Midbrain (tissue), 1 donor: ENCODE measurements at places on chromosomes 3 and 15.

GRCh38 chr3:149620291-149621020 lies 37.4 kb downstream of the WWTR1 start:
- DNase-seq = no peak

GRCh38 chr3:182683453-182683852 lies 109.9 kb upstream of the ATP11B start:
- peak; percentile 87 for DNase-seq

DNA sequence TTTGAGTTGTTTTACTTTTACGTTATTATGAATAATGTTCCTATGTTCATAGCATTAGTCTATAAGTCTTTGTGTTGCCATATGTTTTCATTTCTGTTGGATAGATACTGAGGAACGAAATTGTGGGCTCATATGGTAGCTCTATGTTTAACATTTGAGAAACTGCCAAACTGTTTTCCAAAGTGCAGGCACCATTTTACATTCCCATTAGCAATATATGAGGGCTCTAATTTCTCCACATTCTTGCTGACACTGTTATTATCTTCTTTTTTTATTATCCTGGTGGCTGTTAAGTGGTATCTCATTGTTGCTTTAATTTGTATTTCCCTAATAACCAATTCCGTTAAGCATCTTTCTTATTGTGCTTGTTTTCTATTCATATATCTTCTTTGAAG lies 1.8 kb upstream of the PIK3R4 start:
- no peak for DNase-seq

DNA sequence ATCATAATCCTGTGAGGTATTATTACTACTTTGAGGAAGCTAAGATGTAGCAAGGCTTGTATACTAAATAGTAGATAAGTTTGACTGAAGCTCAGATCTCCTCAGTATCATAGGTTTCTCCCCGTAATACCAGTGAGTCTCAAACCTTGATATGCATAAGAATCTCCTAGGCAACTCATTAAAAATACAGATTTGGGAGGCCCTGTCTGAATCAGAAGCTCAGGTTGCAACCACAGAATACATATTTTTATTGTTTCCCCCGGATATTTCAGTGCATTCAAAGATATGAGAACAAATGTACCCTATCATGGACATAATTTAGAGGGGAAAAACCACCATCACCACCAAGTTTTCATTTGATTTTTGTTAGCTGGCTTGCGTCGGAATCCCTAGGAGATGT lies 242.1 kb upstream of the C2CD4B start:
- no peak for DNase-seq

DNA sequence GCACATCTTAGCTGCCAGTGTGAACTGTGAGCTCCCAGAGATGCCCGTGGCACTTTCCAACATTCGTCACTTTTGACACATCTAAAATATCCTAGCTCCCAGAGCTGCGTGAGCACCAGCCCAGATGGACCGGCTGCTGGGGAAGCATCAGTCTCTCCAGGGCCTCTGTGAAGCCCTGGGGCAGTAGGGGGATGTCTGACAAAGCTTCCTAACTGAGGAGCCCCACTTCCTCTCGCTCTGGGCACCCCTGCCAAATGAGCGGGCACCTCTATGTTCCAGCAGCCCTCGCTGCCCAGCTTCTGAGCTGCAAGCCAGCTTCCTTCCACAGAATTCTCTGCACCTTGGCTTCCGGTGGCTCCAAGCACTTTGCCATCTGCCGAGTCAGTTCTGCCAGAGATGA lies 91.1 kb downstream of the LIPC start:
- DNase-seq = peak; percentile 51

GRCh38 chr3:193821151-193821668 lies 228.2 kb downstream of the OPA1 start:
- no peak for DNase-seq

DNA sequence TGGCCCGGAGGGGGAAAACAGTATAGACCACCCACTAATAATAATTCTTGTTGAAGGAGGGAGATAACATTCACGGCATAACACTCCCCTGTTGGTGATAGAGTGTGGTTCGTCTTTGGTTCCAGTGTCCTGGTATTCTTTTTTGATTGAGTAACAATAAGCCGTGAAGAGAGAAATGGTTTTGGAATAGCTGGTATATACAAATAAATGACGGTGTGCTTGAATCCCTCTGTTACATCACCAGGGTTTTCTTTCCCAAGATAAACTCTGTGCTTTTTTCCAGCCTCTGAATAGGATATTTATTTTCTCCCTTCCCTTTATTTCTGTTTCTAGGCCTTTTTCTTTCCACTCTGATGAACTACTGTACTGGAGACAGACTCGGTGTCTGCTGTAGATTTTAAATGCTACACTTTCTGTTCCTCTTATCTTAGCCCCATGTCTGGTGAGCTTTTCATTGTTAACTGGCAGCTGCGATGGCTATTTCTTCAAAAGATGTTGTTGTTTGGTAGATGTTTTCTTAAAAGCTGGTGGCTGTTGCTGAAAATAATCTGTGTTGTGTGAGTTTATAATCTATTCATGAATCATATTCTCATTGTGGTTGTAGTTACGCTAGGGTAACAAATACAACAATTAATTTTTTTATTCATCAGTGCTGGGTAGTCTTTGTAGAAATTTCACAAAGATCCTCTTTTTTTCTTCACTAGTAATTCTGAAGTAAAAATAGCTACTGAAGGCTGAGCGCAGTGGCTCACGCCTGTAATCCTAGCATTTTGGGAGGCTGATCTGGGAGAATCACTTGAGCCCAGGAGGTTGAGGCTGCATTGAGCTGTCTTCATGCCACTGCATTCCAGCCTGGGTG lies 15.5 kb upstream of the SCAANT1 start:
- DNase-seq = peak; percentile 10

DNA sequence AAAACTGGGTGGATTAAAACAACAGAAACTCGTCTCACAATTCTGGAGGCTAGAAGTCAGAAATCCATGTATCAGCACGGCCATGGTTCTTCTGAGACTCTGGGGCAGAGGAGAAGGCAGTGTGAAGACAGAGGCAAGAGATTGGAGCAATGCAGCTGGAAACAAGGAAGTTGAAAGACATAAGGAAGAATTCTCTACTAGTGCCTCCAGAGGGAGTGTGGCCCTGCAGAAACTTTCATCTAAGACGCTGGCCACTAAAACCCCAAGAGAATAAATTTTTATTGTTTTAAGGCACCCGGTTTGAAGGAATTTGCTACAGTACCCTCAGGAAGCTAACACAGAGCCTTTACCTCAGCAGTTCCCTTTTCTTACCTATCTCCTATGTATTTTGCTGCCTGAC lies 1012.2 kb upstream of the CADM2 start:
- DNase-seq = no peak

- no peak for DNase-seq
Observed at GRCh38 chr3:73924048-73924447, 299.3 kb upstream of the PDZRN3 start.

DNA sequence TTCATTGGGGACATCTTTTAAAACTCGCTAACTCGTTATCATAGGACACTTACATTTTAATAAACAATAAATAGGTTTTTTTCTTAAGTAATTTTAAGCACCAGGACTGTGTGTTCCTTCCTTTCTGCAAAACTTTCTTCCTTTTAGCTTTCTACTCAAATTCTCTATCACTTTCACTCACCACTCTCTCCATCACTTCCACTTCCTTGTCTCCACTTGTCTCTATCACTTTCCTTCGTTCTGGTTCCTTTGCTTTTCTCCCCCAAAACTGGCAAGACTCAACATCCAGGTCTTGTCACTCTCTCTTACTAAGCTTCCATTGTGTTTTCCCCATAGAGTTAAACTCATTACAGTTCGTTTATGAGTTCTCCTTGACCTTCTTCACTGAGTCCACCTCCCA lies 99.0 kb downstream of the ZPLD1 start:
- DNase-seq = no peak

DNA sequence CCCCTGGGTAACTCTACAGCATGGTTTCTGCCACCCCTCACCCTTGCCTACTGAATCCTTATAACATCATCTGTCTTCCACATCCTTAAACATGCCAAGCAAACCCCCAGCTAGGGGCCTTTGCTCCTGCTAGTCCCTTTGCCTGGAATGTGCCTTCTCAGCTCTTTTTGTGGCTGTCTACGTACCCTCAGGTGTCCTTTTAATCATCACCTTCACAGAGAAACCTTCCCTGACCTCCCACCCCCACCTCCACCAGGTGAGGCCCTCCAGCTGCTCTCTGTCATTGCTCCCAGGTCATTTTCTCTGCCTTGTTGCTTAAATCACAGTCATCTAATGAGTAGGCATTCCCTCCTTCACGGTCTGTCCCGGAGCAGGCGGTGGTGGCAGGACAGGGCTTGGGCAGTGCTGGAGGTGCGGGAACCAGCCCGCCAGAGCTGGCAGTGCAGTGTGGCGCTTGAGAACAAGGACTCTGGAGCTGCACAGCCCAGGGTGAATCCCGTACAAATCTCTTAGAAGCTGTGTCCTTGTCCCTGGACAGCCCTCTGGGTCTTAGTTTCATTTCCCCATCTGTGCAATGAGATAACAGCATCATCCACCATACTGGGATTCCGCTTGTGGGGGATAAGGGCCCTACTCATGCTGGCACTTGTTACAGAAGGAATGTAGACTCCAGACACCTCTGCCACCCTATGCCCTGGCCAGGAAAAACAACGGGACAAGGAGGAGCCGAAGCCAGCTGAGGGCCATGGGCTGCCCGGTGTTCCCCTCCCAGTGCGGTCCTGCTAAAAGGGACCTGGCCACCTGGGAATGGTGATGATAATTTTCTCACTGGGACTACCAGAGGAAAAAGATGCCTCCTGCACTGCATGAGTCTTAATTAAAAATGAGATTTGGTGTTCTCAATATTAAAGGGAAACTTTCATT lies 52.1 kb upstream of the IQSEC1 start:
- no peak for DNase-seq

DNA sequence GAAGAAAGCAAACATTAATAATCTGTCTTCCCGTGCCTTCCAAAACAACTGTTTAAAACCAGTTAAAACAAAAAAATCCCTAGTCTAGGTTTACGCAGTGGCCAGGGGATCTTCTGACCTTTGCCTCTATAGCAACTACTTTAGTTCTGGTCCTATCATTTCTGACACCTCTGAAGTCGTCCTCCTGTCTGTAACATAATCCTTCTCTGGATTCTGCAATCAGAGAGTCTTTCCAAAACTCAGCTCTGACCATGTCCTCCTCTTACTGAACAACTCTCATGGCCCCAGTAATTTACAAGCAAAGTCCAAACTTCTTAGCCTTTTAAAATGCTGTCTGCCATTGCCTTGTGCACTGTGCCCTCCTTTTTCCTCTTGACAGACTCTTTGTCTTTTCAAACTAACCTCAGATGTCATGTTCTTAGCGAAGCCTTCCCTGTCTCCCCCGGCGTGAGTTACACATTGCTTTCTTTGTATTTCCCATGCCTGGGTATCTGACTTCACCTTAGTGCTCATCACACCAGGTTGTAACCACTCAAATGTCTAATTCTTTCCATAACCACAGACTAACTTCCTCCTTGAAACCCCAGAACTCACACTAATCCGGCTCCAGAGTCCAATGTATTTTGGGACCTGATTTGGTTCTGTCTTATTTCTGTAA lies 105.2 kb upstream of the BNIP2 start:
- no peak for DNase-seq

- DNase-seq = no peak
Observed at GRCh38 chr3:71303627-71304200, 279.8 kb downstream of the FOXP1 start.

GRCh38 chr3:149563114-149563513 lies 88.6 kb downstream of the TM4SF4 start:
- DNase-seq = no peak
